Breast epithelium (tissue), 4 donors: ENCODE measurements at places on chromosomes 6 and 20. TPM values are rescaled to one million over a fixed set of nuclear protein-coding genes. Genes with fewer than 3 reads are reported as not detected.
A peak's percentile ranks its signal among the peaks of the same experiment; 100 is the strongest.

Gene GHRH
- total RNA-seq = not detected

Gene ZFP57
- not detected for total RNA-seq

Gene ACOT8
- 33.4 TPM for total RNA-seq

Gene OOEP
- total RNA-seq = not detected

Gene SLC13A3
- 2.9 TPM for total RNA-seq

Gene GPRC6A
- not detected for total RNA-seq

Gene SLC22A2
- total RNA-seq = not detected

Gene C6orf58
- total RNA-seq = 0.66 TPM

Gene RBPJL
- total RNA-seq = not detected

Gene UNC5CL
- total RNA-seq = 1.1 TPM

Gene SEC63
- total RNA-seq = 48.8 TPM

DNA sequence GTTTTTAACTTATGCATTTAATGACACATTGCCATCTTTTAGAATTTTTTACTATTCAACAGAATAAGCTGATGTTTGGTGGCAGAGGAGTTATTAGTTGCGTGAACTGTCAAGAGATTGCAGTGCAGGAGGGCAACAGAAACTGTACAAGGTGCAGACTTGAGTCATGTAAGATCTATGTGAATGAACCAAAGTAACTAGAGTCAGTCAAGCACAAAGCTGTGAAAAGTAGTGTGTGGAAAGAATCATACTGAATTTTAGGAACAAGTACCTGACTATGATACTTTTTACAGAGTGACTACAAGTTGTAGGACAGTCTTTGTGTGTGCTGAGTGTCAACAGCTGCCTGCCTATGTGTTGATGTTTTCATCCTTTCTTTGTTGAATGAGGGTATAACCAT, 2.7 kb upstream of the C6orf163 start:
- H3K4me3 ChIP-seq = no peak overlapping the region
- DNase-seq = no peak
- no peak overlapping the region for H3K27ac ChIP-seq
- H3K36me3 ChIP-seq = no peaks in the 10 kb centered on the region
- H3K27me3 ChIP-seq = no peaks in the 10 kb centered on the region
- H3K4me1 ChIP-seq = no peaks in the 10 kb centered on the region

DNA sequence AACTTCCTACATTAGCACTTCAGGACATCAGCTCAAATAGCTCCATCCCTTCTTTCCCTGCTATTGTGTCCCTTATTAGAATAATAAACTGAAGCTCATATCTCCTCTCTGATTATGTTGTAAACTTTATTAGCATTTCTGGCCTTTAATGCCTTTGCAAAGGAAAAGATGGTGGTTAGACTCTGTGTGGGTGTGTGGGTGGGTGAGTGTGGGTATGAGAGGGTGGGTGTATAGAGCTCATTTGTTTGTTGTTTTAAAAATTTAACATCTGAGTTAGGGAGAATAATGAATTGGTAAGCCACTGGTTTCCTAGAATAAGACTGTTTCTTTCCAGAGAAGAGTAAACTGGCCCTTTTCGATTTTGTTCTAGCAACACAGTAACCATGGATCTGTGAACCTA, 70.6 kb upstream of the L3MBTL3 start:
- no peak for DNase-seq
- no peak overlapping the region for H3K27ac ChIP-seq
- no peaks in the 10 kb centered on the region for H3K36me3 ChIP-seq
- no peaks in the 10 kb centered on the region for H3K27me3 ChIP-seq

GRCh38 chr20:24955045-24955444, 6.0 kb downstream of the CST7 start:
- no peak overlapping the region for H3K27ac ChIP-seq
- peaks cover 3% of the 10 kb centered on the region for H3K27me3 ChIP-seq
- no peak for DNase-seq

DNA sequence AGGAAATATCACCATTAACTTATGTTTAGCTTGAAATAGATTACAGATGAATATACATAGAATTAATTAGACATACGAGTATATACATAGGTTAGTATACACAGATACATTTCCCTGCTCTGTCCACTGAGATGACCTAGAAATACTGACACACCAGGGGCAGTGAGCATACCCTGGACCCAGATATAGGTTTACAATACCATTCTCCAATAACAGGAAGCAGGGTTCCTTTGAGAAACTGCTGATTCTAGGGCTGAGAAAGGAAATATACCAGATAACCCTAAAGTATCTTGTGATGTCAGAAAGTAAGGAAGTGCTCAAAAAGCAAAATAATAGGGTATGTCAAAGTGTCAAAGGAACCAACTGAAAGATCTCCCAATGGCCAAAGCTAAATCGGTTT, 322.5 kb downstream of the HAO1 start:
- no peak overlapping the region for H3K4me3 ChIP-seq
- no peak overlapping the region for H3K27ac ChIP-seq
- H3K36me3 ChIP-seq = no peaks in the 10 kb centered on the region
- no peak for DNase-seq
- no peaks in the 10 kb centered on the region for H3K27me3 ChIP-seq
- no peaks in the 10 kb centered on the region for H3K4me1 ChIP-seq

DNA sequence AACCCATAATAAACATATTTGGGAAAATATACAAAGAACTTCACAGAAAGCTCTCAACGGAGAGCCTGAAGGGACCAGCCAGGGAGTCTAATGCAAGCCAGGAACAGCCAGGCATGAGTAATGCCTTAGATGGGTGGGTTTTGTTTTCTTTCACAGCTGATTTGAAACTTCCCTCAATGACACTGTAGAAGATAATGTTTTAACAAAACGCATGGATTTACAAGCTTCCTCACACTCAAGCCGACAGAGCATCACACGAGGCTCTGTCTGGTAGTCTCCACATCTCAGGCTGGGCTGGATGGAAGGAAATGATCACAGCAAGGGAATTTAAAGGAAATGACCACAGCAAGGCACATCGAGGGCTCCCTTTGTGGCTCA, 113.9 kb downstream of the GMPR start:
- DNase-seq = no peak
- no peak overlapping the region for H3K4me3 ChIP-seq
- H3K36me3 ChIP-seq = no peaks in the 10 kb centered on the region
- H3K27me3 ChIP-seq = no peaks in the 10 kb centered on the region
- no peaks in the 10 kb centered on the region for H3K4me1 ChIP-seq

- DNase-seq = no peak
- H3K27ac ChIP-seq = no peak overlapping the region
- H3K27me3 ChIP-seq = no peaks in the 10 kb centered on the region
- H3K4me1 ChIP-seq = no peaks in the 10 kb centered on the region
- H3K4me3 ChIP-seq = no peak overlapping the region
- H3K36me3 ChIP-seq = no peaks in the 10 kb centered on the region
Observed at GRCh38 chr6:41694815-41695526, 40.4 kb downstream of the TFEB start.

- no peak overlapping the region for H3K27ac ChIP-seq
- H3K36me3 ChIP-seq = no peaks in the 10 kb centered on the region
- no peak for DNase-seq
- H3K27me3 ChIP-seq = peaks cover 6% of the 10 kb centered on the region
Observed at GRCh38 chr20:57480444-57481160, 44.3 kb downstream of the CTCFL start.

GRCh38 chr6:156963712-156964700, 186.8 kb downstream of the ARID1B start:
- no peaks in the 10 kb centered on the region for H3K36me3 ChIP-seq
- peak overlapping the region; percentile 42 for H3K4me3 ChIP-seq
- DNase-seq = no peak
- peak overlapping the region; percentile 50 for H3K27ac ChIP-seq

DNA sequence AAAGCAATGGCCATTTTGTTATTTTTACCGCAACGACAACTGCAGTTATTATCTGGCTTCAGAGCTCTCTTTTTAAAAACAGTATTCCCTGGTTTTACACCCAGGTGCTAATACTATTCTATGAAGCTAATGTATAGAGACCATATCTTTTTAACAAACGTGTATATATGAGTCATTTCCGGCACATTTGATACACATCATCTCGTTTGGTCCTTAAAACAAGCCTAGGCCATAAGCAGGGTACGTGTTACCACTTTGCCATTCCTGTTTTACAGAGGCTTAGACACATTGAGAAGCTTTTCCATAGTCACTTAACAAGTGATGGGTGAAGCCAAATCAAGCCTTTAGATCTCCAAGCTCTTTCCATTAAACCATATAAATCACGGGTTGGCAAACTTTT, 5.5 kb downstream of the TRAF3IP2 start:
- H3K4me1 ChIP-seq = peaks cover 25% of the 10 kb centered on the region
- H3K27ac ChIP-seq = peak overlapping the region; percentile 38
- H3K36me3 ChIP-seq = no peaks in the 10 kb centered on the region
- no peak overlapping the region for H3K4me3 ChIP-seq
- no peaks in the 10 kb centered on the region for H3K27me3 ChIP-seq

DNA sequence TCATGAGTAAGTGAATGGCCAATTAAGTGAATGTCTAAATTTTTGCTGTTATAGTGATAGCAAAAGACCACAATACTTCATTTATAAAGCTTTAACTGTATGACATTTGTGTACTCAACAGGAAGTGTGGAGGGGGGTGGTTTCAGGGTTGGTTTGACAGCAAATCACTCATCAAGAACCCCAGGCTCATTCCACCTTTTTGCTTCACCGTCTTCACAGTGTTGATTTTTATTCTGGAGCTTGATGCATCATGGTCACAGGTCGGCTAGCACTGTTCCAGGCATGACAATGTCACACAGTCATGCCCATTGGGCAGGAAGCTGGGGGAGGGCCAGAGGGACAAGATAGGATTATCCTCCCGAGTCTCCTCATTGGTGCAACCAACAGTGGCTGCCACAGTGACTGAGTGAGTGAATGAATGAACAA, 75.0 kb downstream of the MDGA1 start:
- H3K4me1 ChIP-seq = no peaks in the 10 kb centered on the region
- no peaks in the 10 kb centered on the region for H3K27me3 ChIP-seq
- no peak overlapping the region for H3K4me3 ChIP-seq

DNA sequence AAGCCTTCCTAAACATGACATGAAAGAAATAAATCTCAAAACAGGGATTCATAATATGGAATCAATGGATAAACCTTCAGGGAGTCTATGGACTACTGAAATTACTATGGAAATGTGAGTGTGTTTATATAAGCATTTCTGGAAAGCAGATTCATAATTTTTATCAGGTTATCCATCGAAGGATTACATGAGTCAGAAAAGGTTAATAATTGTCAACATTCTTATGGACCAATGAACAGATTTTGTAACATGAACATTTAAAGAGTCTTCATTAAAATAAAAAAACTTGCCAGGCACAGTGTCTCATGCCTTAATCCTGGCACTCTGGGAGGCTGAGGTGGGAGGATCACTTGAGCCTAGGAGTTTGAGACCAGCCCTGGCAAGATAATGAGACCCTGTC, 84.8 kb downstream of the AHI1 start:
- DNase-seq = no peak
- peaks cover 5% of the 10 kb centered on the region for H3K36me3 ChIP-seq

GRCh38 chr6:2111162-2111677, 134.2 kb downstream of the GMDS start:
- no peaks in the 10 kb centered on the region for H3K36me3 ChIP-seq
- H3K27me3 ChIP-seq = no peaks in the 10 kb centered on the region
- H3K4me3 ChIP-seq = no peak overlapping the region
- no peaks in the 10 kb centered on the region for H3K4me1 ChIP-seq
- H3K27ac ChIP-seq = no peak overlapping the region

GRCh38 chr6:41668968-41669367, 30.7 kb downstream of the MDFI start:
- no peaks in the 10 kb centered on the region for H3K4me1 ChIP-seq
- H3K27ac ChIP-seq = no peak overlapping the region
- no peaks in the 10 kb centered on the region for H3K27me3 ChIP-seq
- H3K4me3 ChIP-seq = no peak overlapping the region
- H3K36me3 ChIP-seq = no peaks in the 10 kb centered on the region

DNA sequence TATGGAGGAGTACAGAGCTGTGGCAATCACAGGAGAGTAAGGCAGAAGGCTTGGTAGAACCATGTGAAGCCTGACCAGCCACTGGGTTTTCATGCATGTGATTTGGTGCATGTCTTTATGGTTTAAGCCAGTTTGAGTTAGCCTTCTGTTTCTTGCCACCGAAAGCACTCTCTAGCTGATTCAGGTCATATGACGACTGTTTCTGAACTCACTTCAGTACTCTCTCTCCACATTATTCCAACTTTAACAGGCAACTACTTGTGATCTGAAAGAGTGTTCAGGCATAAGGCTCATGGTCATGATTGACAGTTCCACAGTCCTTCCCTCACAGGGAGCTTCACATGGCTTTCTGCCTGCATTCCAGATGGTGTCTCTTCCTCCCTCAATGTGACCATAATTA, 63.3 kb upstream of the TAB2 start:
- no peak overlapping the region for H3K4me3 ChIP-seq
- H3K4me1 ChIP-seq = no peaks in the 10 kb centered on the region
- DNase-seq = no peak
- H3K27ac ChIP-seq = no peak overlapping the region

GRCh38 chr6:137884149-137884909, 17.3 kb downstream of the TNFAIP3 start:
- H3K27ac ChIP-seq = no peak overlapping the region
- H3K4me1 ChIP-seq = no peaks in the 10 kb centered on the region
- no peak overlapping the region for H3K4me3 ChIP-seq
- H3K27me3 ChIP-seq = no peaks in the 10 kb centered on the region
- H3K36me3 ChIP-seq = no peaks in the 10 kb centered on the region

- no peak for DNase-seq
- no peak overlapping the region for H3K27ac ChIP-seq
- H3K4me1 ChIP-seq = no peaks in the 10 kb centered on the region
- H3K27me3 ChIP-seq = no peaks in the 10 kb centered on the region
Observed at GRCh38 chr6:4655196-4656025, 120.8 kb upstream of the CDYL start.

GRCh38 chr6:117231466-117231865, 33.9 kb upstream of the VGLL2 start:
- H3K36me3 ChIP-seq = no peaks in the 10 kb centered on the region
- H3K4me1 ChIP-seq = no peaks in the 10 kb centered on the region
- no peak overlapping the region for H3K27ac ChIP-seq
- no peak for DNase-seq

- no peak for DNase-seq
- H3K4me1 ChIP-seq = peaks cover 2% of the 10 kb centered on the region
- H3K4me3 ChIP-seq = peak overlapping the region; percentile 68
- no peaks in the 10 kb centered on the region for H3K27me3 ChIP-seq
- H3K36me3 ChIP-seq = no peaks in the 10 kb centered on the region
Observed at GRCh38 chr6:3455569-3456394, 1.1 kb downstream of the SLC22A23 start.

DNA sequence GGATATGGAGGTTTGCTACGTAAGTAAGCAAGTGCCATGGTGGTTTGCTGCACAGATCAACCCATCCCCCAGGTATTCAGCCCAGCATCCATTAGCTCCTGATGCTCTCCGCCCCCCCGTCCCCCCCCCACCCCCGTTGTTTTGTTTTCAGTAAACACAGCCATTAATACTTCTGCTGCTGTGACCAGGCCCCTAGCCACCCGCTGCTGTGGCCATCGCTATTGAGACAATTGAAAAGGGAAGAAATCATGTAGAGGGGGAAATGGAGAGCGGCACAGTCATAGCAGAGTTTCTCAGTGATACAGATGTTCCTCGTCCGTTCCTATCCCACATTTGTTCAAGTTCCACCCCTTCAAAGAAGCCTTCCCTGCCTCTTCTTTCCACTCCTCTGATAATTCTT, 24.9 kb downstream of the SLC35D3 start:
- H3K36me3 ChIP-seq = no peaks in the 10 kb centered on the region
- no peak for DNase-seq
- no peaks in the 10 kb centered on the region for H3K4me1 ChIP-seq
- H3K27me3 ChIP-seq = no peaks in the 10 kb centered on the region
